ENCODE measurements at places on chromosomes 5 and 9.

DNA sequence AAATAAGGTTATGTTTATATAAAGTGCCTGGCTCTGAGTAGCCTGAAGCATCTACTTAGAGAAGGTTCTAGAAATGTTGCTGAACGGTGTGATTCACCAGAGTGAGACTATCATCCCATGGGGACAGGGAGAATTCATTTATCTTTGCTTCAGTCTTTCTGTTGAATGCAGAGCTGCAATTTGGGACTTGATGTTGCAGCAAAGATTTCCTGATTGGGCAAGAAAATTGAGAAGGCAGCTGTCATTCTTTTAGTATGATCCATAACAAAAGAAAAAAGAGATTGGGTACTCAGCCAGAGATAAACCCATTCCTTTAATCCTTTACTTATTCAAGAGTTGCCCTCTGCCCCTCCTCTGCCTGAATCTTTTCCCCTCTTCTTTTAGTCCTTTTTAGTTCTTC is 456.3 kb upstream of the WWC1 start:
- no peak for DNase-seq

- no peak for DNase-seq
These were observed 170.9 kb downstream of the FRMD3 start for GRCh38 chr9:83367326-83367725.

DNA sequence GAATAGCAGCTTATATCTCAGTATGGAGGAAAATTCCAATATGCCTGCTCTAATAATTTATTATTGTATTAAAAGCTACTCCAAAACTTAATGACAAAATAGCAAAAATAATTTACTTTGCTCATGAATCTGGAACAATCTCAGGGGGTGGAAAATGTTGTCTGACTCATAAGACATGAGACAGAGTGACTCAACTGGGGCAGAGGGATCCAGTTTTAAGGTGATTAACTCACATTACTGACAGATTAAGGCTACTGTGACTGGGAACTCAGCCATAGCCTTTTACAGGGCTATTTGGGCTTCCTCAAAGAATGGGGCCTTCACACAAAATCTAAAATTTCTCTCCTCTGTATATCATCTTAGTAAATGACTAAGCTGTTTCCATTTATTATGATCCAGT is 1172.9 kb downstream of the CDH12 start:
- DNase-seq, result no peak

- no peak for DNase-seq
These were observed 17.8 kb upstream of the GLIS3 start for GRCh38 chr9:4317681-4318080.
